Nephron progenitor cell (in vitro differentiated cells): ENCODE measurements at places on chromosomes 1 and 21.

DNA sequence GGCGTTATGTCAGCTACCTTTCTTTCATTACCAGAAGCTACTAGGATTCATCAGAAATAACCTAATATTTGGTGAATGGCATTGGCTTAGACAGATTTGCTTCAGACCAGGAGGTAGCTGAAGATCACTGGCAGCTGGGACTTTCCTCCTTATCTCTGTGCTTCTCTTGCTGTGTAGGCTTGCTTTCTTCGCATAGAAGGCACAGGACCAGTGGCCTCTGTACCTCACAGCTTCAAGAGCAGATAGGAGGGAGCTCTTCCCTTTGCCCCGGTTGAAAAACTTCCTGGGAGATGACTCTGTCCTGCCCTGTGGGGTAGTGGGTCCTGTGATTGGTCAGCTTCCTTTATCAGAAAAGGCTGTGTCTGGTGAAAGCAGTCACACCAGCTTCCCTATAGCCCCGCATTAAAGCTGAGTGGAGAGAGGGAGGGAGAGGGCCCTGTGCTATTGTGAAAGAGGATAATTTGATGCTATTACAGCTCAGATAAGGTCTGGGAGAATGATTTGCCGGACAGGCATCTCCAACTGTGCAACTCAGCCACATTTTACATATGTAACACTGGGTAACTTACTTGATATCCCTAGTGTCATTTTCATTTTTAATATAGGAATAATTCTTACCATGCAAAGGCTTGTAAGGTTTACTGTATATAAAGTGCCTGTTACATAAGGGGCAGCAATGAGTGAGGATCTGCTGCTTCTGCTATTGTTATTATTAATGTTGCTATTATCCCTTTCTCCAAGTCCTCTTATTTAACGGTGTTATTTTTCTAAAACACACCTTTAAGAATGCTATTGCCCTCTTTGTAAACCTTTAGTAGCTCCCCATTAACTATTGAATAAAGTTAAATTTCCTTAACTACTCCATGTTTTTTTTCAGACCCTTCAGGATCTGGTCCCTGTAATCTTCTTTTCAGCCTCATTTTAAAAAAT lies 31.6 kb downstream of the OSBPL9 start:
- no peak for DNase-seq

GRCh38 chr1:160768295-160768657 lies 27.7 kb upstream of the LY9 start:
- no peak for DNase-seq

DNA sequence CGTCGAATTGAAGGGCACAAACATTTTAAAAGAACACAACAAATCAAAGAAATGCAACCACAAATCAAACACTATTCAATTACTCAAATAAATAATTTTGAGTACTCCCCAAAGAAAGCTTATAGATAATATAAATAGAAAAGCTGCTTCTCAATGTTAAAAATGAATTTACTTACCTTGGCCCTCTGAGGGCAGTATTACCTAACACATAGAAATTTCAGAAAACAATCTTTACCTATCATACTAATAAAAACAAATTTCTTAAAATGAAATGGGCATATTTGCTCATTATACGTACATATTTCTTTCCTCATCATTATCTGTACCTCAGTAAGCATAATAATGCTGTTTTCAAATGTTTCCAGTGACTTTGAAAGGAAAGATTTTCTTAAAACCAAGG lies 141.8 kb downstream of the AKT3 start:
- no peak for DNase-seq

DNA sequence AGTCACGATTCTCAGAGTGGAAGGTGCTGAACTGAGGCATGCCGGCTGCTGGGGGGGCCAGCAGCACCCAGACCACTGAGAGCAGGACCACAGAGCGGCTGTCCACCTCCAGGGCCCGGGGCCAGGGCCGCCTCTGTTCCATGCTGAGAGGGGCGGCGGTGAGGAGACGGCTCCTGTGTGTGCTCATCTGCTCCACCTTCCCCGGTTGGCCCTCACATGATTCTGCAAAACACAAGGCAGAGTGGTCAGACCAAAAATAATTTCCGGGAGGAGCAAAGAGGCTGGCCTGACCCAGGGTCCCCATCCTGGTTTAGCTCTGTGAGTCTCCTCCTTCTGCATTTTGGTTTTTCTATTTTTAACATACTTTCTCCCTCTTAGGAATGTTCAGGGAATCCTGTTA lies 26.4 kb downstream of the PLXNA2 start:
- DNase-seq = no peak

DNA sequence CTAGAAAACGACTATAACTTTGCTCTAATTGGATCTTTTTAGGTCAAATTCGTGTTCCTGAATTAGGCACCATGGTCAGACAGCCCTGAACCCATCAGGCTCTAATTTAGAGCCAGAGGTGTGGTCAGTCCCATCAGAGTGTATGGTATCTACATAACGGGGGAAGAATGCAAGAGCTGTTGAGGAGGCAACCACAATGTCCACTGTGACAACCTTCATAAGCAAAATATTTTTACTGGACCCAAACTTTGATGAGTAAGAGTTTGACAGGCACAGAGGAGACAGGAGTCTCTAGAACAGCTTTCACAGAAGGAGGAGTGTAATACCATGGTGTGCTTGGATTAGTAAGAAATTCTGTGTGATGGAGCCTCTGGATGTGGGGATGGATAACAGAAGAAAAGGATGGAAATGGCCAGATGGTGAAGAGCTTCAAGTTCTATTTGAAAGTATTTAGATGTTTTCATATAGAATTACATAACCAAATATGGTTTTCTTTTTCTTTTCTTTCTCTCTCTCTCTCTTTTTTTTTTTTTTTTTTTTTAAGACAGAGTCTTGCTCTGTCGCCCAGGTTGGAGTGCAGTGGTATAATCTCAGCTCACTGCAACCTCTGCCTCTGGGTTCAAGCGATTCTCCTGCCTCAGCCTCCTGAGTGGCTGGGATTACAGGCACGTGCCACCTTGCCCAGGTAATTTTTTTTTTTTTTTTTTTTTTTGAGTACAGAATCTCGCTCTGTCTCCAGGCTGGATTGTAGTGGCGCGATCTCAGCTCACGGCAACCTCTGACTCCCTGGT lies 24.9 kb downstream of the UBE2U start:
- no peak for DNase-seq

- DNase-seq = peak; percentile 78
These were observed 54.7 kb downstream of the NDUFS5 start for GRCh38 chr1:39080831-39081270.
